NCI-H510A (cell line): ENCODE measurements at places on chromosomes 3 and 15.
A peak's percentile ranks its signal among the peaks of the same experiment; 100 is the strongest.

GRCh38 chr3:141087076-141087777, 36.1 kb downstream of the SPSB4 start:
- no peak for DNase-seq

GRCh38 chr3:158568784-158569183, 2.2 kb upstream of the MLF1 start:
- no peak for DNase-seq

DNA sequence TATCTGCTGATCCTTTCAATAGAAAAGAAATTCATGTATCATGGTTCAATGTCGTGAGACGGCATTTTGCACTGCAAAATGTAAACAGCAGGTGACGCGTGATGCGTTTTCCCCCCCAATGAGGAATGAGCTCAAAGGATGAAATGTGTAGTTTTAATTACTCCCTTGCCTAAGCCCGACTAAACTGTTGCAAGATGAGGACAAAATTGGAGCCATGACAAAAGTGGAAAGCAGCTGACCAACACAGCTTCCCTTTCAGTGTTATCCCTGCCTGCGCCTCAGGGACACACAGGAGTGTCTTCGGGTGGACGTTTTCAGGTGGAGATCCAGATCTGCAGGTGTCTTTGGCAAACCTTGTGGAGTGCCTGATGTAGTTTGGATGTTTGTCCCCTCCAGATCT, 92.0 kb downstream of the GABRG3 start:
- DNase-seq = peak; percentile 34

DNA sequence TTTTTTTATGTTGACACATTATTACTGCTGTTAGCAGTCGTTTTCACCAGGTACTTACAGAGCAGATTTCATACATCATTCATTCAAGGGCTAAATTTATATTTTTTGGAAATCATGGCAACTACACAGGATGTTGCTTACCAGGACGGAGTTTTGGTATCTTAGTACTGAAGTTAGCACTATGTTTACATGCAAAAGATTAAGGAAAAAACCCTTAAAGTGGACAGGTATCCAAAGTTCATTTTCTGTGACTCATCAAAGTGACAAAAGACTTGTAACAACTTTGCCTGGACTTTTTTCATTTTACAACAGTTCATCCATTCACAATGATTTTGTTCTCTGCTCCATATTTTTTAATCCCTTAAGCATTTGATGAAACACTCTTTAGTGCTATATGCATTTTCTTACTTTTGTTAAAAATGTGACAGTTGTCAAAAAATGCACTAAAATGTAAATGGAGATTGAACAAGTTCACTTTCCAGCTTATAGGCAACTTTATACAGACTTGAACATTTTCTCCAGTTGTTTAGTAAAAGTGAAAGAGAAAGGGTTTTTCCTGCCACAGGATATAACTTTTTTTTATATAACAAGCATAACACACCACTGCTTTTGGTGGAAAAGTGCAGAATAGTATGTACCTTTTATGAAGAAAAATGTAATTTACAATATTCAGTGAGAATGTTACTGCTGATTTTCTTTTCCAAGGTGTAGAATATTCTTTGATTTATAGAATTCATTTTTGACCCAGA, 104.1 kb downstream of the STT3B start:
- DNase-seq = no peak

DNA sequence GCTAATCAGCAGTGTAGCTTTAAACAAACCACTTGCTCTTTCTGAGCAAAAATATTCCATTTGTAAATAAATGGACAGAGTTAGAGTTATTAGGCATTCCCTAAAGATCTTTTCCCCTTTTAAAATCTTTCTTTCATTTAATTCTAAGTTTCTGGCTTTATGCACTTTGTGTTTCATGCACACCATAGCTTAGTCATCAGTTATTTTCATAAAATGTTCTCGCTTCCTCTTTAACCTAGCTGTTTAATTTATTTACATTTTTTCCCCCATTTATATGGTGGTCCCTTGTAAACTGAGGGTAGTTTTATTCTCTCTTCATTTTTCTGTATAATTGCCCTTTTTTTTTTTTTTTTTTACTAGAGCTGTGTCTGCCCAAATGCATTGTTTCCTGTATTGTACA, 315.0 kb upstream of the LRRFIP2 start:
- DNase-seq = no peak

GRCh38 chr3:8341821-8342247, 159.8 kb upstream of the LMCD1 start:
- DNase-seq = no peak

DNA sequence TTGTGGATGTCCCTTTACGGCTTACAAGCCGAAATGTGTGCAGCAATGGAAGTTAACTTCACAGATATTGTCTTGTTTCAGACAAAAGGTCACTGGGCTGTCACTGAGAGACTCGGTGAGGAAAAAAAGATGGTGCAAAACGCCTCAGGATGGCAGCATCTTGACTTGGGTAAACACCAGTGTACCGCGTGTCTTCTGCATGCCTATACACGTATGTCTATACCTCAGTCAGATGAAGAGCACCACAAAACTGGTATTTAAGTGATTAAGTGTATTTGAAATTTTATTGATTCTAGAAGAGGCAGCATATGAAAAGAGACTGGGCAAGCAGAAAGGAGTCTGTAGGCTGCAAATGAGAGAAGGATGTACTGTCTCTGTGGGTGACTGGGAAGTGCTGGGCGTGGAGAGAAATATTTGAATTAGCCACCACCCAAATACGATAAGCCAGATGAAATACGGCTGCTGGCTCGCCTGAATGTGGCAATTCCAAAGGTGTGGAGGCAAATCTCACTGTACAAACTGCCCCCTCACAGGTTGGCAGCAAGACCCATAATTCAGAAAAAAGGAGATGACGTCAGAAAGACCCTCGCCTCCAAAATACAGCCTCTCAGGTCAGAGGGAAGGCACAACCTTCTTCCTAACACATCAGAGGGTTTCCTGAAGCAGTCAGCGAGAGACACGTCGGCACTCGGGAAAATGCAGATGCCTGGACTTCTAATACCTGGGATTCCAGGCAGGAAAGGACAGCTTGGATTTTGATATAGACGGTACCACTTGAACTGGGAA, 53.4 kb upstream of the NEO1 start:
- no peak for DNase-seq
